ENCODE measurements at places on chromosomes 6 and 20. TPM values are rescaled to one million over a fixed set of nuclear protein-coding genes. Genes with fewer than 3 reads are reported as not detected.

GRCh38 chr6:183668-184067 lies 108.6 kb upstream of the DUSP22 start:
- no peak for DNase-seq

GRCh38 chr20:258963-259362 lies 1.4 kb downstream of the DEFB132 start:
- DNase-seq, result no peak

The ADGRF5 gene
- total RNA-seq, result 24.1 TPM

The LPA gene
- not detected for total RNA-seq

- no peak for DNase-seq
Measured at GRCh38 chr6:107617341-107617932, 127.5 kb downstream of the SOBP start.

DNA sequence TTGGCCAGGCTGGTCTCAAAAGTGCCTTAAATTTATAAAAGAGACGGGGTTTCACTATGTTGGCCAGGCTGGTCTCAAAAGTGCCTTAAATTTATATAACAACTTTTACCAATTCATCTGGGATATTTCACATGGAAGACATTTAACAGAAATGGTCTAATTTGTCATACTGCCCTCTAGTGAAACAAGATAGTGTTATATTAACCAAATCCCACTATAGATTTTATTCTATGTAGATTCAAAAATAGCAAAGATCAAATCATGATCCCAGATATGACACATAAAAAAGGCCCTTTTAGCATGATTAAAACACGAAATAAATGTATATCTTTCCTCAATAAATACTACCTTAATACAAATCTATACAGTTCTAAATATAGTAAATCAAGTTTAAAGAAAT lies 102.8 kb upstream of the TFAP2D start:
- no peak for DNase-seq

- no peak for DNase-seq
Measured at GRCh38 chr6:39778581-39779255, 13.5 kb upstream of the DAAM2 start.

The ME1 gene
- total RNA-seq, result 14.5 TPM

The RRBP1 gene
- total RNA-seq, result 128 TPM

DNA sequence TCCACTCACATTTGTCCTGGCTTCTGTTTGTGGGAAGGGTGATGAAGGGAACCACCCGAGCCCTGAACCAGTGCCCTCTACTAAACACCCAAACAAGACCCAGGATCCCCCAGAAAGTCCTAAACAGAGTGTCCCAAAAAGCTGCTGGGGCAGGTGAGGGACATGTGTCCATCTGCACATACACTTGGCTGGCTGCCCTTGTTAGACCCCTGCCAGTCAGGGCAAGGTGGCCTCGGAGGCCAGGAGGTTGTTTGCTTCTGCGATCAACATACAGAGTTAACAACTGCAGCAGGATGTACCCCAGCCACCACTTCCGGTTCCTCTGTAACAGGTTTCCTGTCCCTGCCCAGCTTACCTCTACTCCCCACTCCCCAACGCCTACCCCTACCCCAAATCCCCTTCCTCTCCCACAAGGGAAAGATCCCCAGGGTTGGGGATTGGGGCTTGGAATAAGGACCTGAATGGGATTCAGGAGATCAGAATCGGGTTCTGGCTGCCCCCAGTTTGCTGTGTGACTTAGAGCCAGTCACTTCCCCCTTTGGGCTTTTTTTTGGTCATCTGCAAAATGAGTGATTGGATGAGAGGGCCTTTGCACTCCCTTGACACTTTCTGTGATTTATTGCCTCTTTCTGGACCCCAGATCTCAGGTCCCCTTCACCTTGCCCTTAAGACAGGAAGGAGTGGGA lies 13.9 kb downstream of the DEF6 start:
- DNase-seq, result peak; percentile 69

The RBBP8NL gene
- total RNA-seq, result not detected

DNA sequence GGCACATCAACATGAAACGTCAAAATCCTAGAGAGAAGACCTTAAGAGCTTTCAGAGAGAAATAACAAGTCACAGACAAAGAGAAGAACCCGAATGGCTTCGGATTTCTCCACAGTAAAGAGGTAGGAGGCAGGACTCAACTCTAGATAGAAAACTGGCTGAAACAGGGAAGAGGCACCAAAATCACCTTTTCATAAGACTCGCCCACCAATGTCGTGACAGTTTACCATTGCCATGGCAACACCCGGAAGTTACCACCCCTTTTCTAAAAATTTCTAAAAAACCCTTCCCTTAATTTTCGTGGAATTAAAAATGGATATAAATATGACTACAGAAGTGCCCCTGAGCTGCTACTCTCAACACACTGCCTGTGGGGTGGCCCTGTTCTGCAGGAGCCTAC lies 12.3 kb upstream of the DEFB121 start:
- DNase-seq, result no peak

GRCh38 chr6:168313431-168314011 lies 6.1 kb downstream of the DACT2 start:
- DNase-seq, result no peak

The RSPH4A gene
- total RNA-seq, result 0.51 TPM

GRCh38 chr6:145020543-145020942 lies 714.8 kb downstream of the EPM2A start:
- no peak for DNase-seq

- DNase-seq, result no peak
Measured at GRCh38 chr6:140609956-140610355, 1235.5 kb upstream of the CITED2 start.

GRCh38 chr20:10218536-10219451 lies at the start of gene SNAP25:
TSS of gene SNAP25 (plus strand) at chr20:10218830. CDS start at chr20:10275492, 56,662 bp downstream.
- no peak for DNase-seq

GRCh38 chr6:106162921-106163320 lies 76.8 kb downstream of the PRDM1 start:
- DNase-seq, result no peak

- no peak for DNase-seq
Measured at GRCh38 chr6:107490566-107491137, 735 bp downstream of the SOBP start.

The BCLAF1 gene
- total RNA-seq, result 98.7 TPM

DNA sequence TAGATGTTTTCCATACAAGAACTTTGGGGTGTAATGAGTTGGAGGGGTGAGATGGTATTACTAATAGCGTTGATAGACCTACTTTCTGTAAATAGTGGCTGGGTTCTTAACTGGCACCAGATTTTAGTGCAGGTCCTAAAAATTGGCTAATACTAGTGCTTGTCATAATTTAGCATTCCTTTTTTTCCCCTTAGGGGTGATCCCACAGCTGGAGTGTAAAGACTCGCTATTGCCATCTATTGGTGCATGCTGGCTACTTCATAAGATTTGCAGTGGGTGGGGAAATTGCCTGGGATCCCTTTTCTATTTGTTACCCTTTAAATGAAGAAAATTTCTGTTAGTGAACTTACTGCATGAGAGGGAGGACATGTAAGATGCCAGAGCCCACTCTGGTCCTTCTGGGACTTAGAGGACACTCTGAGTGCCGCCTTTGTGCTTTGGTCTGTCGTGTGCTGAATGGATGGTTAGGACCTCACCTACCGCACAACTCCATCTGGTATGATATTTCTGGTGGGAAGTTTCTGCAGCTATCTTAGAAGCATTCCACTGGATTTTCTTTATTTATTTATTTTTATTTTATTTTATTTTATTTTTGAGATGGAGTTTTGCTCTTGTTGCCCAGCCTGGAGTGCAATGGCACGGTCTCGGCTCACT lies 195.5 kb downstream of the JARID2 start:
- DNase-seq, result no peak

GRCh38 chr20:43183536-43184070 lies 6.1 kb downstream of the PTPRT start:
- DNase-seq, result no peak

DNA sequence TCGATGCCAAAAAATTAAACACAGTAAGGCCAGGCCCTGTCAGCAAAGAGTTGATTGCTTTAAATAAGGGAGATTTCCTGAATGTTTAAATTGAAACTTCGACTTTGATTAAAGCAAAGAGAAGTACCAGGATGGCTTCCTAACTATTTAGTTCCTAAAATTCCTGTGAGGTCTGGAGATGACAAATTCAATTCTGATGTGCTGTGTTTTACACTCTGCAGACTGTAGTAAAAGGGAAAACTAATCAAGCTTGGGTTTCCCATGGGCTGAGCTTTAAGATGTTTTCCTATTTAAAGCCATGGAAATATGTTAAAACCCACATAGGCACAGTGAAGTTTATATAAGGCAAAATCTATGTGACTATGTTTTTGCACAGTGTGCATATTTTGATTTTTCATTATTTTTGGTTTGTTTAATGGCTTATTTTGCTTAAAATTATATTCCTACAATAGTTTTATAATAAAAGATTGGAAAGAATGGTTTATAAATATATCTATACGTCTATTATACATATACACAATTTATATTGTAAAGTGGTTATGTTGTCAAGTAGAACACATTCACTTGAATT lies 198.5 kb upstream of the EYA4 start:
- no peak for DNase-seq

The POLH gene
- 16.7 TPM for total RNA-seq

GRCh38 chr6:62283365-62283764 lies 2.7 kb downstream of the KHDRBS2 start:
- no peak for DNase-seq

DNA sequence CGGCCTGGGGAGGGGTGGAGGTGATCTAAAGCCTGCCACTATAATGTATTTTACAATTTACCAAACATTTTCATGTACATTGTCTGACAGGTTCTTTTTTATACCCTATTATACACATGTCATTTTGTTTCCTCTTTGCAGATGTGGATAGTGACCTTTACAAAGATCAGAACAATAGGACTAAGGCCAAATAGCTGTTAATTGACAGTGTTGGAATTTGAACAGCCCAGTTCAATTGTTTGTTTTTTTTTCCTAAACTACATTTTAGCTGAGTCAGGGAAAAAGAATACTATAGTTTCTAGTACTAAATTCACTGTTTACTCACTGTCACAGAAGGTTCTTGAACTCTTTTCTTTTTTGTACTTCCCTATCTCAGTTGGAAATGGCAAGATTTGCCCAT lies 40.2 kb downstream of the PGM3 start:
- no peak for DNase-seq

DNA sequence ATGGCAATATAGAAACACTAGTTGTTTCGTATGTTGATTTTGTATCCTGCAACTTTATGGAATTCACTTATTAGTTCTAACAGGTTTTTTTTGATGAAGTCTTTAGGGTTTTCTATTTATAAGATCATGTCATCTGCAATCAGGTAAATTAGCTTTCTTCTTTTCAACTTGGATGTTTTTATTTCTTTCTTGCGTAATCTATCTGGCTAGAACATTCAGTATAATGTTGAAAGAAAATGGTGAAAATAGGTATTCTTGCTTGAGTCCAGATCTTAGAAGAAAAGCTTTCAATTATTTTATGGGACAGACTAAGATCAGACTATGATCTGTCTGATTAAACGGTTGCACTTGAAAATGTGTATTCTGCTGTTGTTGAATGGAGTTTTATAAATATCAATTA lies 820.8 kb upstream of the ADGRB3 start:
- no peak for DNase-seq

GRCh38 chr6:40325041-40325440 lies 262.1 kb downstream of the LRFN2 start:
- DNase-seq, result no peak

DNA sequence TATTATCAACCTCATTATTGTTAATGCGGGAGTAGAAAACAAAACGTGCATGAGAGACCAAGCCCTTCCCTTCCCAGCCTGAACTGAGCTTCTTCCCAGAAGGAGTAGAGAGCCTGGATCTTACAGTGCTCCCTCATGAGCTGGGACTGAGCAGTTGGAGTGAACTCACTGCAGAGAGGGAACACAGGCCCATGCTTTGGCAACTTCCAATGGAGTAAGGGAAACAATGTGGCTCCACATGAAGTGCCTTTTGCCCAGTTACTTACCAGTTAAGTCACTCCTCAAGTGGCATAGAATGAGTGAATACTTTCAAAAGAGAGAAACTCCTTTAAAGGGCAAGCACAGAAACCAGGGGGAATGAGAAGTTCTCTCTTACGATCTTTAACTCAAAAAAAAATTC lies 12.4 kb downstream of the FHL5 start:
- no peak for DNase-seq
